ENCODE measurements at places on chromosomes 13 and 19. TPM values are rescaled to one million over a fixed set of nuclear protein-coding genes. Genes with fewer than 3 reads are reported as not detected.

The WIZ gene
- 12.7 TPM for total RNA-seq

The CGB5 gene
- total RNA-seq: not detected

The SPRY2 gene
- total RNA-seq: 17.0 TPM

GRCh38 chr13:30998136-30999088, 66.0 kb downstream of the TEX26 start:
- DNase-seq: no peak

- no peak for DNase-seq
Measured at GRCh38 chr13:27982361-27982760, 6.1 kb downstream of the URAD start.

DNA sequence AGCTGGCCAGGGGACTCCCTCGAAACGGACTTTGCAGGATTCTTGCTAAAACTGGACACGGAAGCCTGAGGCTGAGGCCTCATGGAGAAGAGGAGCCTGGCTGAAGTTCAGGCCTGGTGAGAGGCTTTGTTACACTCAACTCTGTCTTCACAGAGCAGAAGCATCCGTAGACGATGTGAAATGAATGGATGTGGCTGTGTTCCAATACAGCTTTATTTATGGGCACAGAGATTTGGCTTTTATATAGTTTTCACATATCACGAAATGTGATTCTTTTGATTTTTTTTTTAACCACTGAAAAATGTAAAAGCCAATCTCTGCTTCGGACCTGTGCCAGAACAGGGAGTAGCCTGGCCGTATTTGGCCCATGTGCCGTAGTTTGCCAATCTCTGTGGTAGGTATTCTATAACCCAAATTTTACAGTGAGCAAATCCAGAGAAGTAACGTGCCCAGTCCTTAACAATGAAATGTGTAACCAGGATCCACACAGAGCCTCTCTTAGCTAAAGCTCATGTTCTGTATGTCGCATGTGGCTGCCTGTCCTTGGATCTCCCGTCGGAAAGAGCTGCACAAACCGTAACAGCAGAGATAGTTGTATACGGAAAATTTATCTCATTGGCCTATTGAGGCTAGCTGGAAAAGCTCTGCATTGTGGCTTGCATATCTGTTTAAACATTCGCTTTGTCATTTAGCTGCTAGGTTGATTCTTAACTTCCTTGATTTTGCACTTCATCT, 171.6 kb upstream of the RNF113B start:
- no peak for DNase-seq

Measured in hematopoietic multipotent progenitor cell (in vitro differentiated cells).